Activated CD8-positive, alpha-beta memory T cell treated with anti-CD3 and anti-CD28 coated beads for 48 hours (primary cell): ENCODE measurements at places on chromosomes 13 and 19.

- no peak for DNase-seq
These were observed 62.3 kb downstream of the CEBPG start for GRCh38 chr19:33435706-33436359.

GRCh38 chr19:16585808-16586476, 13.7 kb upstream of the SLC35E1 start:
- no peak for DNase-seq

GRCh38 chr19:18000915-18001776, 6.8 kb upstream of the ARRDC2 start:
- peak; percentile 76 for DNase-seq

GRCh38 chr13:95982144-95982543, 71.1 kb downstream of the UGGT2 start:
- DNase-seq: no peak

DNA sequence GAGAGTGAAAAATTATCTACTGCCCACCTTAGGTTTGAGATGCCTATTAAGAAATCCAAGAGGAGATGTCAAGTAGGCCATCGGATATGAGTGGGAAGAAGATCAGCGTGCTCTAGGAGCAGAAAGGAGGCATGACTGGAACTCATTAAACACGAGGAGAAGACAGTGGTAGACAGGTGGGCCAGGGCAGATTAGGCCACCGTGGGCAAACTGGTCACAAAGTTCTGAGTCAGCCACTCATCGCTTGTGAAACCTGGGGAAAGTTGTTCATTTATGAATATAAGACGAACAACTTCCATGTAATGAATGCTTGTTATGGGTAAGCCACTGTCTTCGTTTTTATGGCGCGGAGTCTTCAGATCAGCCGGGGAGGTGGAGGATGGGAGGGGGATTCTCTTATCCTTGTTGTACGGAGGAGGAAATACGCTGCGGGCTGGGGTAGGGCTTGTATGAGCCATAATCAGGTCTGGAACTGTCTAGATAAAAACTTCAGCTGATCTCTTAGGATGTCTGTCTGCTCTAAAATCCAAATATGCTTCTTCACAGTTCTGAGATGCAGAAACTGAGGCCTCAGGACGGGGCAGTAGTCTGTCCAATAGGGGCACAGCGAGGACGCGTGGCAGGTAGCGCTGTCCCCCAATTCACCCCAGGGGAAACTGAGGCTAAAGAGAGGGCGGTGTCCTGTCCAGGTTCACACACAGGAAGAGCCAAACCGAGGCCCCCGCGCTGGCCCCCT, 1.1 kb upstream of the ZNF444 start:
- DNase-seq: no peak

GRCh38 chr13:101785858-101786257, 333.4 kb downstream of the ITGBL1 start:
- no peak for DNase-seq

DNA sequence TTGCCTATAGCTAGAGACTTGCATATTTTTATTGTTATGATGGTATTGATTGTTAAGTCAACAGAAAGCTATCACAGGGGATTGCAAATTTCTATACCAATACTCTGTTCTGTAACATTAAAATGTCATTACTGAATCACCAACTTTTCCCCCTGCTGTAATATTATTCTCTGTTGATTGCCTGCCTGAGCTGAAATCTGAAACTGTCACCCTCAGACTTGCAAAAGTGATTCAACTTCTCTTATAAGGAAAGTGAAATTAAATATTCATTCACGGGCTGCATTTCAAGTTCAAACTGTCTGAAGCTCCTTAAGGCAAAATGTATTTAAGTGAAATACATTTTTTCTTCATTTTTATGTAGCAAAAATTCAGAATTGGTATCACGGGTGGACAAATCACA, 723.2 kb downstream of the PCDH9 start:
- no peak for DNase-seq

DNA sequence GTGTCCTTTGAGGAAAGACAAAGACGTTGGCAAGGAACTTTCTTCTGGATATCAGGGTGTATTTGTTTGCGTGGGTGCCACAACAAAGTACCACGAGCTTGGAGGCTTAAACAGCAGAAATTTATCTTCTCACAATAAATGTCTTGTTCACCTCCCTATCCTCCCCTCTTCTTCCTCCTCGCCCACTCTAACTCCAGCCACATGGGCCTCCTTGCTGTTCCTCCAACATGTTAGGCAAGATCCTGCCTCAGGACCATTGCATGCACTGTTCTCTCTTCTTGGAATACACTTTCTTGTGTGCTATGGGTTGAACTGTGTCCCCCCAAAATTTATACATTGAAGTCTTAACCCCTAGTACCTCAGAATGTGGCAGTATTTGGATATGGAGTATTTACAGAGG, 45.7 kb downstream of the VAV1 start:
- no peak for DNase-seq

- no peak for DNase-seq
These were observed 148.4 kb downstream of the AKAP11 start for GRCh38 chr13:42420304-42420703.

GRCh38 chr13:36795463-36795862, 23.6 kb upstream of the RFXAP start:
- DNase-seq: no peak

DNA sequence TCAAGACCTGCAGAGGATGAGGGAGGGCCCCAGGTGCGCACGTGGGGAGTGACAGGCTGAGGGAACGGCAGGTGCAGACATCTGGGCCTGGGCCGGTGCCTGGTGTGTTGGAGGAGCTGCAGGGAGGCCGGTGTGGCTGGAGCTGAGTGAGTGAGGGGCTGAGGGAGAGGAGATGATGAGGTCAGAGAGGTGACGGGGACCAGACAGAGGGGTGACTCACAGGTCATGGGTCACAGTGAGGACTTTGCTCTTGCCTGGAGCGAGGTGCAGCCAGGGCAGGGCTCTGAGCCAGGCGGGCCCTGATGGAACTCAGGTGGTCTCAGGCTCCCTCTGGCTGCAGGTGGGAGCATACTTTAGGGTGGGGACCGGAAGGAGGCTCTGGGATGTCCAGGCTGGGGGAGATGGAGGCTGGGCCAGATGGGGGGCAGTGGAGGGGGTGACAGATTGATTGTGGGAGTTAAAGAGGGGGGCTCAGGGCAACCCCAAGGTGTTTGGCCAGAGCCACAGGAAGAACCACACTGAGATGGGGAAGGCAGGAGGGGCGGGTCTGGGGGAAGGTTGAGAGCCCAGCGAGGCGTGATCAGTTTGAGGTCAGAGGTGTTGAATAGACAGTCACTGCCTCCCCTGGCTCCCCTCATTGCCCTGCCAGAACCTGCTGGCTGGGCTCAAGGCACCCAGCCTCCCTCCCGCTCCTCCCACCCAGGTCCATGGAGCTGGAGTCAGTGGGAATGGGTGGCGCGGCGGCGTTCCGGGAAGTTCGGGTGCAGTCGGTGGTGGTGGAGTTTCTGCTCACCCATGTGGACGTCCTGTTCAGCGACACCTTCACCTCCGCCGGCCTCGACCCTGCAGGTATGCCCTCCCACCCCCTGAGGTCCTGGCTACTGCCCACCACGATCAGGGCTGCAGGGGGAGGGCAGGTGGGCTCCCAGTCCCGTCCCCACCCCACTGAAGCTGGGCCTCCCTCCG, 8.4 kb downstream of the ARHGAP33 start:
- no peak for DNase-seq

GRCh38 chr13:73913751-73914518, 220.3 kb downstream of the KLF12 start:
- DNase-seq: no peak

- no peak for DNase-seq
These were observed 80.9 kb downstream of the PTPRS start for GRCh38 chr19:5259750-5260149.

- DNase-seq: no peak
These were observed 3.9 kb downstream of the MIDN start for GRCh38 chr19:1252221-1252820.

- DNase-seq: no peak
These were observed 38.2 kb upstream of the SIAH3 start for GRCh38 chr13:45889590-45890243.

GRCh38 chr19:13997631-13997962, 8.5 kb downstream of the RFX1 start:
- no peak for DNase-seq

GRCh38 chr13:44415815-44416214, 42.2 kb downstream of the SERP2 start:
- no peak for DNase-seq

DNA sequence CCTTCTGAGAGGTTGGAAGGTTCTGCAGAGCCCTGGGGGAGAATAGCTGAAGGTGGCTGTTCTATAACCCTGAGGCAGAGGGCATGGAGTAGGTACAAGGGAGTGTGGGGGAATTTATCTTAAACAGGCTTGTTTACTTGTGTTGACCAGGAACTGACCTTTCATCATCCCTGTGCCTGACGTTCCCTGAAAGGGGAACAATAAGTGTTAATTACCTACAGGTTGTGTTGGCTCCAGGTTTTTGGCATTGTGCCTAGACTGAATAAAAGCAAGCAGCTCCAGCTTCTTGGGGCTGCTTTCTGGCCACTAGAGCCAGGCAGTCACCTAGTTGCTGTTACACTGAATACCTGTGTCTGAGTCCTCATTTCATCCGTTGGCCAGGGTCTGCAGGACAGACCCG, 60.0 kb downstream of the ZNF627 start:
- no peak for DNase-seq

GRCh38 chr13:50493683-50494082, 349.8 kb downstream of the DLEU7 start:
- no peak for DNase-seq

DNA sequence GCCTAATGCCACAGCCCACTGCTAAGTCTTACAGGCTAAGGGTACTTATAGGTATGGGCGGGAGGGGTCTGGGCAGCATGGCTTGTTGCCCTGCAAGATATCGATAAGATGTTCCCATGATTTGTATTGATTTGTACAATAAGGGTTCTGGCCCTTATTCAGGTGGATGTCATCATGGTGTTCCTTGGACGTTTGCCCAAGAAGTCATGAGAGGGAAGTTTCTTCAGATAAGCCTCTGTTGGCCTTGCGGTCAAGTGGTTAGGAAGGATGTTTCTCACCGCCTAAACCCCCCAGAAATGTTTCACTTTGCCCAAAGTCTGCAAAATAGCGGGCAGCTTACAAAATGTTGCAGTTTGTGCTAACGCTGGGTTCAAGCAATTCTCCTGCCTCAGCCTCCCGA, 7.3 kb downstream of the PARP4 start:
- no peak for DNase-seq

DNA sequence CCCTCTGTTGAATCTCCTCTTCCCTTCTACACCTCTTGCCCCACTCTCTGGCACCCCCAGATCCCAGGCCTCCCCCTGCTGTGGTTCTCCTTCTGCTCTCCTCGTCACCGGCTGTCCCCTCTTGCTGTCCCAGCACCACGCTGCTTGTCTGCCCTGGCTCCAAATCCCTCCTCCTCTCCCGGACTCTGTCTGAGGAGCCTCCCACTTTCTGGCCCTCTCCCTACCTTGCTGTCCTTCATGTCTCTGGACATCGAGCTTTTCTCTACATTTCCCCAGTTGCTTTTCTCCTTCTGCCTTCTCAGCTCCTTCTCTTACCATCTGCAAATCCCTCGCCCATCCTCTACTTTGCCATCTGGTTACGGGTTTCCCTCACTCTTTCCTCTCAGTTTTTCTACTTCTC, 1.2 kb downstream of the ZNF347 start:
- no peak for DNase-seq

- DNase-seq: no peak
These were observed 90.5 kb downstream of the COL4A2 start for GRCh38 chr13:110397436-110398115.

- no peak for DNase-seq
These were observed 7.0 kb upstream of the GP6 start for GRCh38 chr19:55044771-55045716.

DNA sequence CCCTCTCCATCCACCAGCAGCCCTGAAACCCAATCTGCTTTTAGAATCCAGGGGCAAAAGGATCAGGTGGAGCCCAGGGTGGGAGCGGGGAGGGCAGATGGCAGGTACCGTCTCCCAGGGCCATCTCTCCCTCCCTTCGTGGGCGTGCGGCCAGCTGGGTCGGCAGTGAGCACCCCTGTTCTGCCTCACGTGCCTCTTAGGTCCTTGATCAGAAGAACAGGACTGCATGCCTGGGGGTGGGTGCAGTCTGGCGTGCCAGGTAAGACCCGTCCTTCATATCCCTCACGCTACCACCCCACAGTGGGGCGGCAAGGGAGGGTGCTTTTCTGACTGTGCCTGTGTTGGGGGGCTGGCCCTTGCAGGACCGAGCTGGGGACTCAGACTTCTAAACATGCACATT, 2.0 kb downstream of the SLC8A2 start:
- DNase-seq: no peak

GRCh38 chr13:22082437-22083100, 411.7 kb downstream of the FGF9 start:
- no peak for DNase-seq

GRCh38 chr19:11092181-11092538, 2.9 kb downstream of the LDLR start:
- DNase-seq: no peak

DNA sequence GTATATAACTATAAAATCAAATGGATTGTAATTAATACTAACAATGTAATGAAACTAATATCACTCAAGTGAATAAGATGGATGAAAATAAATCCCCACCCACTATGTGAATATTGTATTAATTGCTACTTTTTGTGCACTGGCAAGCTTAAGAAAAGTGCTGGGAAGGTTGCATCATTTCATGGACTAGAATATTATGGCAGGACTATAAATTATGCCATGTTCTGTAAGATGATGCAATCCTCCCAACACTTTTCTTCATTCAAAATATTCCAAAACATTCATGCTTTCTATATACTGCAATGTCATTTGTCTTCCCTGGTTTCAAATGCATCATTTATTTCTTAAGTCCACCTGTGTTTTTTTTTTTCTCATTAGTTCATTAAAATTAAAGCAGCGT, 457.6 kb upstream of the GPC6 start:
- DNase-seq: no peak

- DNase-seq: no peak
These were observed 25.2 kb upstream of the UBL3 start for GRCh38 chr13:29875646-29876045.

DNA sequence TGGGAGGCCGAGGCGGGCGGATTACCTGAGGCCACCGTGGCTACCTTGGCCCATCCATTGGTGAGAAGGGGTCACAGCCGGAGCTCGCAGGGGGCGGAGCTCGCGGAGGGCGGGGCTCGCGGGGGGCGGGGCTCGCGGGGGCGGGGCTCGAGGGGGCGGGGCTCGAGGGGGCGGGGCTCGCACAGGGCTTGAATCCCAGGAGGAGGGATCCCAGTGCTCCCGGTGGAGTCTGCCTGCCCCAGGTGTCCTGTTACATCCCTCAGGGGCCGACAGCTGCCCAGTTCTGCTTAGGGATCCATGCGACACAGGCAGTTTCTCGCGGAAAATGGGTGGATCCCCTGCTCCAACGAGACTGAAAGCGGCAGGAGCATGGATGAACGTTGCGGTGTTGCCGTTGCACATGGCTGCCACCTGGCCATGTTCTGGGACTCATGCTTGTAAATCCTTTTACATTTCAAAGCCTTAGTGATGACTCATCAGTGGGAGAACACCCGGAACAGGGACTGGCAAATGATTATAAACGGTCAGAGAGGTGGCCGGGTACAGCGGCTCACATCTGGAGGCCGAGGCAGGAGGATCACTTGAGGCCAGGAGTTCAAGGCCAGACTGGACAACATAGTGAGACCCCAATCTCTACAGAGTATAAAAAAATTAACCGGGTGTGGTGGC, 25.1 kb downstream of the TMPRSS9 start:
- DNase-seq: no peak

- no peak for DNase-seq
These were observed 13.2 kb downstream of the C19orf44 start for GRCh38 chr19:16509141-16510061.
